ENCODE measurements at places on chromosomes 11 and 22.
A peak's percentile ranks its signal among the peaks of the same experiment; 100 is the strongest.

DNA sequence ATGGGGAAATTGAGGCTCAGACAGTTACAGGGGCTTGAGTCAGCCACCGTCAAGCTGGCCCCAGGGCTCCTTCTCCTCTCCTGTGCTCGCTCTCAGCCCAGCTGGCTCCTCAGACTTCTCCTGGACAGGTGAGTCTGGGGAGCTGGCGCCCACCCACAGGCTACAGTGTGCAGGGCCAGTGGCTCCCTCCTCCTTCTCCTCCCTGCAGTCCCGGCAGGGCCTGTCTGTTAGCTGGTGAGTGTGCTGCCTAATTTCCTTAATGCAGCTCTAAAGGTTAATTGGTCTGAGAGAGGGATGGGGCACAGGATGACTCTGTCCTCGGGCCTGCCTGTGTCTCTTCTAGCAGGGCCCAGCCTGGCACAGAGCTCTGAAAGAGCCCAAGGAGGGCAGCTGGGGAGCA is 31.7 kb downstream of the LMO1 start:
- H3K27ac ChIP-seq, result no peak overlapping the region
- H3K4me1 ChIP-seq, result peaks cover 12% of the 10 kb centered on the region
- no peak for DNase-seq
- no peaks in the 10 kb centered on the region for H3K36me3 ChIP-seq
- H3K4me3 ChIP-seq, result no peak overlapping the region

DNA sequence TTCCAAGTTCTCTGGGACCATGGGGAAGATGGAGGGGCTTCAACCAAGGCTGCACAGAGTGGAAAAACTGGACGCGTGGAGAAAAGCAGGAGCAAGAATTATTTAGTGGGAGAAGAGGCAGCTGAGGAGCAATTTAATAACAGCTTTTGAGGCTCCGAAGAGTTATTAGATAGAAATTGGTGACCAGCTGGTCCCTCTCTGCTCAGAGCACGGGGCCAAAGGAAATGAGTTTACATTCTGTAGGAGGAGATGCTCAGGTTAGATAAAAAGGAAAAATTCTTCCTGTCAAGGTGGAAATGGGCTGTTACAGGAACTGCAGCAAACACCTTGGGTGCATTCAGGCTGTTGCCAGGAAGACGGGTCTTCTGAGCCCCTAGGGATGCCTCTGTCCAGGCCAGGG is 47.0 kb upstream of the GALNT18 start:
- H3K27me3 ChIP-seq, result no peaks in the 10 kb centered on the region
- H3K36me3 ChIP-seq, result no peaks in the 10 kb centered on the region
- no peak overlapping the region for H3K27ac ChIP-seq
- H3K4me1 ChIP-seq, result no peaks in the 10 kb centered on the region
- H3K4me3 ChIP-seq, result no peak overlapping the region

- peaks cover 12% of the 10 kb centered on the region for H3K36me3 ChIP-seq
- H3K4me1 ChIP-seq, result peaks cover 9% of the 10 kb centered on the region
- peak; percentile 63 for DNase-seq
- peak overlapping the region; percentile 67 for H3K27ac ChIP-seq
- H3K27me3 ChIP-seq, result no peaks in the 10 kb centered on the region
- H3K4me3 ChIP-seq, result no peak overlapping the region
Measured at GRCh38 chr11:64207256-64208085, 950 bp downstream of the FERMT3 start.

DNA sequence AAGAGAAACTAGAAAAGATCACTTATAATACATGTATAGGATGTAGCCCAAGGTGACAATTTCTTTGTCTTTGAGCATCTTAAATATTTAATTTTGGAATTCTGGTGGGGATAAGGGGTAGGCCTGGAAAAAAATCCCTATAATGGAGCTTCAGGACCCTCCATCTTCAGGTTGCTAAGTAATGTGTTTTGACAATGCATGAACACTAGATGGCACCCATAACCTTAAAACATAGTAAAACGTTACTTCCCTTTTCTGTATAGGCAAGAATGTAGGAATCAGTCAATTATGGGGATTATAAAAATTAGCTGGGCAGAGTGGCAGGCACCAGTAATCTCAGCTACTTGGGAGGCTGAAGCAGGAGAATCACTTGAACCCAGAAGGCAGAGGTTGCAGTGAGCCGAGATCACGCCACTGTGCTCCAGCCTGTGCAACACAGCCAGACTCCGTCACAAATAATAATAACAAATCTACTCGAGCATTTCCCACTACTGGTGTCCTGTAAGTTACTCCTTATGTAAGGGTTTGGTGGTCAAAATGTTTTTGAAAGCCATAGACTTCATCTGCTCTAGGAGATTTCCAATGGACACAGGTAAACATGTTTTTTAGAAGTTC is 541.9 kb upstream of the CCDC90B start:
- H3K4me1 ChIP-seq, result no peaks in the 10 kb centered on the region
- no peak for DNase-seq
- no peak overlapping the region for H3K4me3 ChIP-seq
- no peak overlapping the region for H3K27ac ChIP-seq

- H3K27ac ChIP-seq, result no peak overlapping the region
- no peak overlapping the region for H3K4me3 ChIP-seq
- no peaks in the 10 kb centered on the region for H3K36me3 ChIP-seq
- H3K27me3 ChIP-seq, result peaks cover 12% of the 10 kb centered on the region
- no peak for DNase-seq
Measured at GRCh38 chr11:61518032-61518795, 9.7 kb downstream of the LRRC10B start.

DNA sequence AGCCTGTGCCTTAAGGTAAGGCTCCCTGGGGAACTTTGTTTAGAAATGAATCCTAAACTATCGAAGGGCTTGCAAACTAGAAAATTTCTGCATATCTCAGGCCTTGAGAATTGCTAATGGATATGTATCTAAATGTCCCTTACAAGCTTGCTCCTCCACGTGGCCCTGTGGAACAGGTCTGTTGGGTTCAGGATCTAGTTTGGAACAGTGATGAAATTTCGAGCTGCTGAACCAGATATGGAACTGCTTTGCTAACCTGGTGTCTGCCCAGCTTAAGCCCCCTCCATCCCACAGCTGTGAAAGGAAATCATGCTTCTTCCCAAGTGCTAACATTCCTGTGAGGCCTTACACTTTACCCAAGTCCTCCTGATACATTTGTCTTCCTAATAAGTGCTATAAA is 11.6 kb downstream of the SREBF2 start:
- no peak overlapping the region for H3K4me3 ChIP-seq
- no peaks in the 10 kb centered on the region for H3K27me3 ChIP-seq
- peaks cover 62% of the 10 kb centered on the region for H3K4me1 ChIP-seq
- peak; percentile 74 for DNase-seq

DNA sequence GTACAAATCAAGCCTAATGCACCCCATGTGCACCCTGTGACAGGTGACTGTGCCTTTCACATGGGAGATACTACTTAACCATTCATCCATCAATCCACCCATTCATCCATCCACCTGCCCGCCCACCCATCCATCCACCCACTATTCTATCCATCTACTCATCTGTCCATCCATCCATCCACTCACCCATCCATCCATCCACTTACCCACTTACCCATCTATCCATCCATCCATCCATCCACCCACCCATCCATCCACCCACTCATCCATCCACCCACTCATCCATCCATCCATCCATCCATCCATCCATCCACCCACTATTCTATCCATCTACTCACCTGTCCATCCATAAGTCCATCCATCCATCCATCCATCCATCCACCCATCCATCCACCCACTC is 7.5 kb downstream of the C11orf24 start:
- H3K36me3 ChIP-seq, result peaks cover 3% of the 10 kb centered on the region
- peaks cover 3% of the 10 kb centered on the region for H3K4me1 ChIP-seq
- H3K4me3 ChIP-seq, result no peak overlapping the region
- no peak for DNase-seq
- H3K27ac ChIP-seq, result no peak overlapping the region
- no peaks in the 10 kb centered on the region for H3K27me3 ChIP-seq

DNA sequence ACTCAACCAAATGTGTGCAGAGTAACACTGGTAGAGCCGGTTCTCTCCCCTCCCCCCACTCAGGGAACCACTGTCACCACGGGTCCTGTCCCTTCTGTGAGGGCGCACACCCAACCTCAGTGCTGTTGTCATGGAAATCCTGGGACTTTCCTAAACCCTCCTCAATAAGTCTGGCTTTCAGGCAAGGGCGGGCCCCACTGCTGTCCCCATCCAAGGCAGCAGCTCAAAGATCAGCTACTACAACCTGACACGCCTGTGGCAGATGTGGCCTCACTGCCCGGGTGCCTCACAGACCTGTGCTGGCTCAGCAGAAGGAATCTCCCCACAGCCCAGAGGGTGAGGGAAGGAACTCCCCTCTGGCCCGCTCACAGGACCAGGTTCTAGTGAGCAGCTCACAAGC is 2.2 kb downstream of the PRODH start:
- no peaks in the 10 kb centered on the region for H3K36me3 ChIP-seq
- no peak overlapping the region for H3K27ac ChIP-seq
- no peaks in the 10 kb centered on the region for H3K4me1 ChIP-seq
- H3K4me3 ChIP-seq, result no peak overlapping the region
- no peak for DNase-seq

GRCh38 chr11:74696939-74697675 is 34.1 kb downstream of the CHRDL2 start:
- H3K4me3 ChIP-seq, result no peak overlapping the region
- no peaks in the 10 kb centered on the region for H3K27me3 ChIP-seq
- H3K4me1 ChIP-seq, result peaks cover 33% of the 10 kb centered on the region
- H3K27ac ChIP-seq, result peak overlapping the region; percentile 44
- H3K36me3 ChIP-seq, result no peaks in the 10 kb centered on the region

DNA sequence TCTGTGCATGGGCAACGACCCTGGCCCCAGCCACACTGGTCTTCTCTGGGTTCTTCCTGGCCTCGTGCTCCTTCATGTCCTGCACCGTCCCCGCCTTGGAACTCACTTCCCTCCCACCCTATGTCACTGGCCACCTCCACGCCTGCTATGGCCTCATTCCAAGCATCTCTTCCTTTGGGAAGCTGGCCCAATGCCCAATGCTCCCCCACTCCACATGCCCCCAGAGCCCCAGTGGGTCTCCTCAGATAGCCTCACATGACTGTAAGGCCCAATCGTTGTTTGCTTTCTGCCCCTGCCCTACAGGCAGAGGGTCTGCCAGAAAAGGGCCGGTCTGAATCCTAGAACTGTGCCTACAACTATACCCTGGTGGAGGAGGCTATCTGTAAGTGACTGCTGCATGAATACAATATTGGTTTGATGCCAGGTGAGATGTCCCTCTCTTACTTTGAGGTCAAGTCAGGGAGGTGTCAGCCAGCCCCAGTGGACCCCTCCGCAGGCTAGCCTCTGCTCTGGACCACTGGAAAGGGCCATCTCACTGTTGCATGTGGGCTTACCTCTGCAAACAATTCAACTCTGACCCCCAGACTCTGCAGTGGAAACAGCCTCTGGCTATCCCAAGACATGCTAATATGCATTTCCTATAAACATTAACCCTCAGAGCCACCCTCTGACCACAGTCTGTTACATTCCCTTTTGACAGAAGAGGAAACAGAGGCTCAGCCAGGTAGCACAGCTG is 2.1 kb upstream of the GNAZ start:
- H3K27me3 ChIP-seq, result no peaks in the 10 kb centered on the region
- peak; percentile 14 for DNase-seq

DNA sequence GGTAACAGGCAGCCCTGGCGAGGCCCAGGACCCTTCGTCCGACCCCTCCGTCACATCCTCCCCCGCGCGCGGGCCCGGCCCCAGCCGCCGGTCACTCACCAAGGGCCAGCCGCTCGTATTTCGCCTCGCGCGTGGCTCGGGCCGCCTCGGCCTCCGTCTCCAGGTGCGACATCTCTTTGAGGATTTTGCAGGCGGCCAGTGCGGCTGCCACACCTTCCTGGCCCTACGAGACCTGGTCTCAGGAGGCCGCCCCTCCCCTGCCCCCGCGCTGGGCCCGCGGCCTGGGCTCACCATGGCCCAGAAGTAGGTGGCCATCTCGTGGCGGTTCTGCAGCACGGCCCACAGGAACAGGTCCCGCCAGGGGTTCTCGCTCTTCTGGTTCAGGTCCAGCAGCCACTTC is 14.1 kb downstream of the TSSC4 start:
- H3K27me3 ChIP-seq, result no peaks in the 10 kb centered on the region
- DNase-seq, result no peak
- H3K27ac ChIP-seq, result no peak overlapping the region
- no peaks in the 10 kb centered on the region for H3K4me1 ChIP-seq
- H3K36me3 ChIP-seq, result no peaks in the 10 kb centered on the region
- H3K4me3 ChIP-seq, result no peak overlapping the region

DNA sequence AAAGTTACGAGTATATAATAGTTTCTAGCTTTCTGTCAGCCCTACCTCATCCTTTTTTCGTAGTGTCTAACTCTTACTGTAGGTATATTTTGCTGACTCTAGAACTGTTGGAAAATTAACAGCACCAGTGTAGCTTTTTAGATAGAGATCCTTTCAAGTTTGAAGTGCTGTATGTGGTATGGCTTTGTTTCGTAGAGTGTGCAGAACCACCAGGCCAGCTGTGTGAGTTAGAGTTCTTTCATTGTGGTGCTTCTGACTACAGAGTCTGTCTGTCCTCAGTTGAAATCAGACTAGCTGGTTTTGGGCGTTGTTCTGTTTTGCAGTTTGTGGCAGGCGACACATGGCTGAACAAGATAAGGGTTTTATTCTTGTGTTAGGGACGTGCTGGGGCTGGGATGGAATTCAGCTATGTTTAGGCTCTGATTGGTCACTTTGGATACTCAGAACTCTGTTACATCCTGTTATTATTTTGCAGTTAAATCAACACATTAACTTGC is 3.2 kb downstream of the ARHGEF12 start:
- H3K36me3 ChIP-seq, result no peaks in the 10 kb centered on the region
- DNase-seq, result no peak
- no peak overlapping the region for H3K4me3 ChIP-seq

DNA sequence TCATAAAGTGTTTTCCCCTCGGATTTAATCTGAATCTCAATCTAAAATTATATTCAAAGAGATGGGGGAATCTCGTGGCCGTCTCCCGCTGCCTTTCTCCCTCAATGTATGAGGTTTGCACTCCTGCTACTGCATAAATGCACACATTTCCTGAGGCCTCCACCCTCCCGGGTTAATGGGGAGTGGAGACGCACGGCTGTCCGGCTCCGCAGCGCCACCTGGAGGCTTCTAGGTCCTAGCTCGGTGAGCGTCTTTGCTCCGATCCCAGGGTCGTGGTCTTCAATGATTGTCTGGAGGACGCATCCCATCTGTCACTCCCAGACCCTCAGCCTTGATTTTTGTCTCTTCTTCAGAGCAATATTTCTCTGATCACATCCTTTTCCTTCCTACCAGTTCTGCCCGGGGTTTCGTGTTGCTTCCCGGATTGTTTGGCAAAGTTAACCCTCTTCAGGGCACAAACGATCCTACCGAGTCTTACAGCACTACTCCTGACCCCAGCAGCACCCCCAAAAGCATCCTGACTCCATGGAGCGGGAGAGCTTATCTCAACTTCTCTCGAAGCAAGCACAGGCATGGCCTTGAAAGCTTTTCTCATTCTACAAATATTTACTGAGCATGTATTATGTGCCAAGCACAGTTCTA is at the start of gene LMO1:
Gene LMO1 (minus strand): TSS at position 110 of the 642 bp plus-strand sequence. CDS start 516 bp downstream, outside the sequence.
- peak within 1 kb of the TSS; percentile 11 for H3K4me3 ChIP-seq
- H3K4me1 ChIP-seq, result peaks cover 34% of the 10 kb centered on the region
- no peak within 1 kb of the TSS for H3K27ac ChIP-seq
- no peaks in the 10 kb centered on the region for H3K36me3 ChIP-seq
- peaks cover 10% of the 10 kb centered on the region for H3K27me3 ChIP-seq
- peak; percentile 78 for DNase-seq
